Stimulated activated CD8-positive, alpha-beta memory T cell treated with anti-CD3 and anti-CD28 coated beads, Interleukin-4, amount 100 ng/mL, for 1 hour (primary cell): ENCODE measurements at places on chromosomes 7 and 10.

- no peak for DNase-seq
These were observed 3.1 kb upstream of the STEAP4 start for GRCh38 chr7:88309819-88310218.

GRCh38 chr7:69674701-69675182 lies 76.5 kb downstream of the AUTS2 start:
- DNase-seq = no peak

GRCh38 chr10:55897490-55897921 lies 463.6 kb downstream of the ZWINT start:
- DNase-seq = no peak

DNA sequence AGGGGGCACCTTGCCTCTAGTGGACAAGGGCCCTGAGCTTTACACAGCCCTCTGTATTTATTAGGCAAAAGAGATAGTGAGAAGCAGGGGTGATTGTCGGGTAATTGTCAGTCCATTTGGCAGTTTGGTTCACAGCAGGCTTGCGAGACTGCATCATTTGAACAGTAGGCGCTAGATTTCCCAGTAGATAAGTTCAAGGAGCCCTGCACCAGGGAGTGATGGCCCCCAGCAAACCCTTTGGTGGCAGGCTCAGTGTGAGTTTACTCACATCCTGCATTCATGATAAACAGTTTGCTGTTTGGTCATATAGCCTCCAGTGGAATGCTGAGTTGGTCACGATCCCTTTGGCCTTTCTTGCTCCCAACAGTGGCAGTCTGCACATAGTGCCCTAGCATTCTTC lies 59.4 kb downstream of the MARCHF5 start:
- no peak for DNase-seq

- no peak for DNase-seq
These were observed 6.5 kb downstream of the ZSWIM8 start for GRCh38 chr10:73791871-73792400.
